Body of pancreas (tissue), 4 donors: ENCODE measurements at places on chromosomes 3 and 15. TPM values are rescaled to one million over a fixed set of nuclear protein-coding genes. Genes with fewer than 3 reads are reported as not detected.

Gene SNTN
- 1.0 TPM for total RNA-seq

Gene TMEM40
- total RNA-seq = not detected

Gene KCNAB1
- 5.2 TPM for total RNA-seq

Gene MUC20
- 11.2 TPM for total RNA-seq

Gene RETNLB
- not detected for total RNA-seq

Gene CHAC1
- total RNA-seq = 4.7 TPM

Gene SV2B
- total RNA-seq = 0.78 TPM

Gene CELF6
- total RNA-seq = 4.2 TPM

- no peaks in the 10 kb centered on the region for H3K36me3 ChIP-seq
- H3K27ac ChIP-seq = no peak overlapping the region
- DNase-seq = no peak
- peaks cover 12% of the 10 kb centered on the region for H3K4me1 ChIP-seq
- H3K27me3 ChIP-seq = no peaks in the 10 kb centered on the region
These were observed 18.2 kb downstream of the PEX5L start for GRCh38 chr3:180018543-180018942.

GRCh38 chr15:89936051-89936785 is 23.5 kb upstream of the ARPIN start:
- no peak overlapping the region for H3K4me3 ChIP-seq
- H3K36me3 ChIP-seq = no peaks in the 10 kb centered on the region
- no peaks in the 10 kb centered on the region for H3K4me1 ChIP-seq
- no peak overlapping the region for H3K27ac ChIP-seq
- no peaks in the 10 kb centered on the region for H3K27me3 ChIP-seq

DNA sequence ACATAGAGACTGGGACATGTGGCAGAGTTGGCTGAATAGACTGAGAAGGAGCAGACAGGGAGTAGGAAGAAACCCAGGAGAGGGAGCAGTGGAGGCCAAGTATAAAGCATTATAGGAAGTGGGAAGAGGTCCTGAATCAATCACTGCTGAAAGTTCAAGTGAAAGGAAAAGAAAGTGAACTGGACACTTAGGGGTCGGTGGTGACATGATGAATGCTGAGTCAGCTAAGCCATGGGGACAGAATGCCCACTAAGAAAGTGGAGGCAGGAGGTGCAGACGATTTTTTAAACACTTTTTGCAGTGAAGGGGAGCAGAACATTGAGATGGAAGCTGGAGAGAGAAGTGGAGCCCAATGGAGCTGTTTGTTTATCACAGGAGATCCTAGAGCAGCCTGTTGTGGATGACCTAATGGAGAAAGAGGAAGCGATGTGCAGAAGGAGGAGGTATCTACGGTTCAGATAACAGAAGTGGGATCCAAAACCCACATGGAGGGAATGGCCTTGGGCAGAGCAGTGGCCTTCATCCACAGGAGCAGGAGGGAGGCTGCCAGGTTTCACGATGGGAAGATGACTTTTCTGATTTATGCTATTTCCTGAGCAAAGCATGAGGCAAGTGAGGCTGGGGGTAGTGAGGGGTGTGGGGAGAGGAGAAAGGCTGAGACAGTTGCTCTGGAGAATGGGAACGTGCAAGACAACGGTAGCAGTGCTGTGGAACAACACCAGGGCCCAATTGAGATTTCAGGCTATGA is 208.2 kb downstream of the RPLP1 start:
- no peaks in the 10 kb centered on the region for H3K4me1 ChIP-seq
- H3K27ac ChIP-seq = no peak overlapping the region
- no peaks in the 10 kb centered on the region for H3K27me3 ChIP-seq
- no peak for DNase-seq
- H3K4me3 ChIP-seq = no peak overlapping the region
- H3K36me3 ChIP-seq = no peaks in the 10 kb centered on the region

DNA sequence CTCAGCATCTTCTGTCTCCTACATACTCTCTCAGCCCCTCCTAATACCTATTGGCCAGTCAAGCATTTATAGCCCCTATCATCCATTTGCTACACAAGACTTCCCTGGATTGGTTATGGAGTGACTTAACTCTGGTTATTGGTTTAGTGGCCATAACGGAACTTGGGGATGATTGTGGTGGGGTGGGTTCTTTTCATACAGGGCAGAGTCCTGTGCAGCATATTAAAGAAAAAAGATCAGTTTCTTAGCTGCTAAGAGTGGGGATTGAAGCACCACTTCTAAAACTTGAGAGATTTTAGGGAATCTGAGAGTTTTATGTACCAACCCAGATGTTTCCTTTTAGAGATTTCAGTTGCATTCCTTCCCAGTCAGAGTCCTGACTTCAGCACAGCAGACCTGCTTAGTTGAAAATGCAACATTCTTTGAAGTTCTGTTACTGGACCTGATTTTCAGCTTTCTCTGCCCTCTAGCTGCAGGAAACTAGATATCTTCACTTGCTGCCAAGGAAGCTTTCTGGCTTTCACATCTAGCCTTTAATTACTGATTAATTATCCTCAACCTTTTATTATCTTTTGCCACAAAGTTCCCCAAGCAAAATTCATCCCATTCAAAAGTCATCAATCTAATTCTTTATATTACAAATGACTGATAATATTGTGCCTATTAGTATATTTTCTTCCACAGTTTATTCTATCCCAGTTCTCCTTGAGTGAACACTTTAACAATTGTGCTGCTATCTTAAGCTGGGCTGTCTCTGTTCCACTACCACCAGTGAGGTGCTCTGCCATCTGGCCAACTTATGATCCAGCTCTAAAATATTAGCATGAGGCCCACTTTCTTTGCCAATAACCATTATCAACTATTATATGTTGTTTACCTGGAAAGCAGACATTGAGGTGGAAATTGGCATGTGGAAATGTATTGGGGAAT is 906.0 kb upstream of the ALCAM start:
- no peak overlapping the region for H3K4me3 ChIP-seq
- H3K4me1 ChIP-seq = no peaks in the 10 kb centered on the region
- no peak for DNase-seq
- no peak overlapping the region for H3K27ac ChIP-seq
- H3K36me3 ChIP-seq = no peaks in the 10 kb centered on the region
- no peaks in the 10 kb centered on the region for H3K27me3 ChIP-seq

DNA sequence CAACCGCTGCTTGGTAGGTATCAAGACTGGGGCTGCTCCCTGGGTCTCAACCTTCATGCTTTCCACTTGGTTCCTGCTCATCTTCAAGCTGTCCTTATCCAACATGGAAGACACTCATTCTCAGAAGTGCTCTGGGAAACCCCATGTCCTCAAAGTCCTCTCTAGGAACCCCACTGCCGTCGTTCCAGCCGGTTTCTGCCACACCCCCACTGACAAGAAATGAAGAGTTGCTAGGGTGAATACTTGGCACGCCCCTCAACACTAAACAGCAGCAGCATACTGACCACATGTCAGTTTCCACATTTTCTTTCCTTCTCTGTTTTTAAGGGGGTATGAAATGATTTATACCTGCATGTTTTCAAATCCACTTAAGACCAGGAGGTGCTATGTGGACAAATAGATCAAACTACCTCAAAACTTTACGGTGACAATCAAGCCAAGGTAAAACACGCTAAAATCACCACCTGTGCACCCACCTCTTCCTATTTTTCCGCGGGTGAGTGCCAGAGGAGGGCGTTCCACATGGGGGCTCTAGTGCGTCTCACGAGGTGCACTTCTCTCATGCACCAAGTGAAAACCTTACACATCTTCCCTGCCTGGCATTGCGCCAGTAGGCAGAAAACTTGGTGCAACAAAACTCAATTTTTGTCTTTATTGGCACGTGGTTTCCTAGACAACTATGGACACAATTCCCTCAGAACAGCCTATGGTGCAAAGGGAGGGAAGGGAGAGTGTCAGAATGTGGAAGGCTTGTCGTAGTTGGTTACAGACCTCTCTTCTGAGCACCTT is 125.1 kb downstream of the TJP1 start:
- no peak for DNase-seq
- no peaks in the 10 kb centered on the region for H3K27me3 ChIP-seq
- H3K36me3 ChIP-seq = peaks cover 4% of the 10 kb centered on the region
- H3K4me3 ChIP-seq = no peak overlapping the region
- no peak overlapping the region for H3K27ac ChIP-seq

GRCh38 chr3:65883613-65884012 is 155.1 kb downstream of the MAGI1 start:
- H3K4me1 ChIP-seq = peaks cover 8% of the 10 kb centered on the region
- DNase-seq = peak; percentile 11
- no peak overlapping the region for H3K4me3 ChIP-seq
- H3K27ac ChIP-seq = no peak overlapping the region

- no peaks in the 10 kb centered on the region for H3K36me3 ChIP-seq
- H3K27ac ChIP-seq = no peak overlapping the region
- H3K27me3 ChIP-seq = no peaks in the 10 kb centered on the region
- H3K4me3 ChIP-seq = no peak overlapping the region
- peaks cover 43% of the 10 kb centered on the region for H3K4me1 ChIP-seq
These were observed 123.2 kb downstream of the MAGI1 start for GRCh38 chr3:65915477-65915876.

DNA sequence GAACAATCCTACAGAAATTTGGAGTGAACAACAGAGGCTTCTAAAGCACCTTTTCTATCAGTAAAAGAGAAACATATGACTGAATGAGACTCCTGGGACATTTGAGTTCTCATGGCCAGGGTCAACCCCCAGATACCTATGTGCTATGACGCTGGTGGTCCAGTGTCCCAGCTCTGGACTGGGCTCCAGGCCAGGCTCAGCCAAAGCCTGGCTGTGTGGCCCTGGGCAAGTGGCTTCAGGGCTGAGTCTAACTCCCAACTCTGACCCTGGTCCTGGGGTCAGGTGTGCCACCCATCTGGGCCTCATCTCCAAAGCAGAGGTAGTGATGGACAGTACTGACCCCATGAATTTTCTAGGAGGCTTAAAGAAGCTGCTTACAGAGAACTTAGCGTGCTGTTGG is 147.8 kb downstream of the FBLN2 start:
- no peaks in the 10 kb centered on the region for H3K27me3 ChIP-seq
- H3K4me1 ChIP-seq = no peaks in the 10 kb centered on the region
- no peak overlapping the region for H3K27ac ChIP-seq
- H3K4me3 ChIP-seq = no peak overlapping the region
- no peak for DNase-seq
- H3K36me3 ChIP-seq = no peaks in the 10 kb centered on the region

DNA sequence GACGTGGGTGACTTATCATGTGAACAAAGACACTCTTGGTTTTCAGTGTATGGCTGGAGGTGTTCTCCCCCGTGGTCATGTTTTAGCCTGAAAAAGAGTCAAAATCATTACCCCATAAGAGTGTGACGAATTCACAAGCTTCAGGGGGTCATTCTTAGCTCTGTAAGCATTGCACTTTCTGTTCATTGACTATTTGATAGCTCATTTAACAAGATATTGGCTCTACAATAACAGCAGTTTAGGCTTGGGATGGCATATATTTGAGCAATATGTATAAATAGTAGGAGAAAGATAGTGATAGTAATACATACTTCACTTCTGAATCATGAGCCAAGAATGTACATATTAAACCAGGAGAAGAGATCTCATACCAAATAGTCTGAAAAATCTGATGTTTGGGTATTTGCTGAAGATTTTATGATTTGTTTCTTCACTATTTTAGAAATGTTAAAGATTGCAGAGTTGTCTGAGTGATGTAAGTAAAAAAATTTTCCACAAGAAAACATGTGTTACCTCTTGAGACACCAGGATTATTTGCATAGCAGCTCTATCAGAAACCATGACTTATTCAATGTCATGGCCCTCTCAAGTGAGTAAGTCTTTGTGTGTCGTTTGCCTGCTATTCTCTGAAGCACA is 996.0 kb downstream of the OTOL1 start:
- no peaks in the 10 kb centered on the region for H3K4me1 ChIP-seq
- H3K27me3 ChIP-seq = no peaks in the 10 kb centered on the region
- no peak overlapping the region for H3K4me3 ChIP-seq
- no peaks in the 10 kb centered on the region for H3K36me3 ChIP-seq

GRCh38 chr3:39126532-39127071 is 19.1 kb downstream of the TTC21A start:
- peaks cover 42% of the 10 kb centered on the region for H3K4me1 ChIP-seq
- H3K36me3 ChIP-seq = no peaks in the 10 kb centered on the region
- peak overlapping the region; percentile 89 for H3K27ac ChIP-seq
- no peaks in the 10 kb centered on the region for H3K27me3 ChIP-seq
- DNase-seq = peak; percentile 66

DNA sequence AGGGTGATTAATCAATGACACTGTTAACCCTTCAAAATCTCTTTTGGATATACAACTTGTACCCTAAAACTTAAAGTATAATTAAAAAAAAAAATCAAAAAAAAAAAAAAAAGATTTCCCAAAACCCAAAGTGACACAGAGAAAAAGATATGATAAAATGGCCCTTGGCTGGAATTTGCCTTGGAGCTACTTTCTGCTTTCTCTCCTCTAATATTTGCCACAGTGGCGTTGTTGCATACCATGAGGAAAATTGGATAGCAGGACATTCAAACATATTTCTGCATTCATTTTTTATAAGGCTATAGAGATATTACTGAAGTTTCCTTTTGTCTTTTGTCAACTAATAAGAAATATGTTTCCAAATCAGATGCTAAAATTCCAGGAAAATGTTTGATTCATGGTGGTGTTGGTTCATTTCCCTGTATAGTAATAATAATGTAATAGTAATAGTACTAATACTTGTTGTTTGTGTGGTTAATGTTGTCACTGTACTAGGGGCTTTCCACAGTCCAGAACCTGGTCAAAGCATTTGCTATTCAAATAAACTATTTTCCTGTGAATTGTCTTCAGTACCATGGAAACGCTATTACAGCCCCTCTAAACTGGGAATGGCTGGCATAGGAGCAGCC is 441.3 kb upstream of the THBS1 start:
- H3K27ac ChIP-seq = no peak overlapping the region
- peaks cover 8% of the 10 kb centered on the region for H3K4me1 ChIP-seq
- no peaks in the 10 kb centered on the region for H3K27me3 ChIP-seq

DNA sequence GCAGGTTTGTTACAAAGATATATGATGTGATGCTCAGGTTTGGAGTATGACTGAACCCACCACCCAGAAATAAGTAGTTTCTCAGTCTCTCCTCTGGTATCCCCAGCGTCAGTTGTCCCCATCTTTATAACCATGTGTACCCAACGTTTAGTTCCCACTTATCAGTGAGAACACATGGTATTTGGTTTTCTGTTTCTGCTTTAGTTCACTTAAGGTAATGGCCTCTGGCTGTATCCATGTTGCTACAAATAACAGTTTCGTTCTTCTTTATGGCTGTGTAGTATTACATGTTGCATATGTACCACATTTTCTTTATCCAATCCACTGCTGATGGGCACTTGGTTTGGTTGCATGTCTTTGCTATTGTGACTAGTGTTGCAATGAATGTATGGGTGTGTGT is 132.3 kb downstream of the LMLN start:
- H3K4me3 ChIP-seq = no peak overlapping the region
- no peaks in the 10 kb centered on the region for H3K36me3 ChIP-seq
- H3K27ac ChIP-seq = no peak overlapping the region
- no peaks in the 10 kb centered on the region for H3K4me1 ChIP-seq
- peaks cover 7% of the 10 kb centered on the region for H3K27me3 ChIP-seq

- H3K27me3 ChIP-seq = no peaks in the 10 kb centered on the region
- H3K4me1 ChIP-seq = peaks cover 7% of the 10 kb centered on the region
- H3K27ac ChIP-seq = no peak overlapping the region
- no peaks in the 10 kb centered on the region for H3K36me3 ChIP-seq
- no peak for DNase-seq
These were observed 1031.7 kb downstream of the MCTP2 start for GRCh38 chr15:95262866-95263564.
